ENCODE measurements at places on chromosomes 5 and 9. TPM values are rescaled to one million over a fixed set of nuclear protein-coding genes. Genes with fewer than 3 reads are reported as not detected.
A peak's percentile ranks its signal among the peaks of the same experiment; 100 is the strongest.

Gene PCDHB13
- 0.09 TPM for polyA plus RNA-seq

Gene FST
- polyA plus RNA-seq, result 0.07 TPM

Gene RETREG1
- 2.6 TPM for polyA plus RNA-seq

Gene TUSC1
- polyA plus RNA-seq, result 5.0 TPM

Gene COL15A1
- polyA plus RNA-seq, result 1.1 TPM

Gene C9orf153
- 0.13 TPM for polyA plus RNA-seq

- no peak for DNase-seq
Measured at GRCh38 chr5:148825716-148826052, 727 bp upstream of the ADRB2 start.

GRCh38 chr5:66356011-66356565 lies 212.0 kb downstream of the SREK1 start:
- no peak for DNase-seq

DNA sequence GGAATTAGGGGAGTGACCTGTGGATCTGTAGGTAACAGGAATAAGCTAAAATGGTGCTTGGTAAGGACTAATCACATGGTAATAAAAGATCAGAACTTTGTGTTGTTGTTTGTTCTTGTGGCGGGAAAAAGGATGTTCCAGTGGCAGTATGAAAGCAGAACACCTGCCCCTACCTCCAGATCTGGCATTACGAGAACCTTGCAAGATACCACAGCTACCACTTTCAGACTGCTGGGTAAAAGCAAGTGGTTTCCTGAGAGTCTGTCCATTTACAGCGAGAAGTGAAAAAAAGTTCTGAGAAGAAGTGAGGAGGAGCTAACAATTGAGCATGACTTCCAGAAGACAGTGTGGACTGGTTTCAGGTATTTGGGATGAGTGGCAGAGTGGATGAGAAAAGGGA lies 252.5 kb downstream of the TLE4 start:
- DNase-seq, result no peak

- DNase-seq, result peak; percentile 92
Measured at GRCh38 chr5:143404416-143405062, 1.1 kb upstream of the NR3C1 start.

- DNase-seq, result no peak
Measured at GRCh38 chr9:80094176-80094771, 522.5 kb downstream of the TLE4 start.

GRCh38 chr9:81499594-81499993 lies 189.8 kb downstream of the TLE1 start:
- DNase-seq, result no peak

DNA sequence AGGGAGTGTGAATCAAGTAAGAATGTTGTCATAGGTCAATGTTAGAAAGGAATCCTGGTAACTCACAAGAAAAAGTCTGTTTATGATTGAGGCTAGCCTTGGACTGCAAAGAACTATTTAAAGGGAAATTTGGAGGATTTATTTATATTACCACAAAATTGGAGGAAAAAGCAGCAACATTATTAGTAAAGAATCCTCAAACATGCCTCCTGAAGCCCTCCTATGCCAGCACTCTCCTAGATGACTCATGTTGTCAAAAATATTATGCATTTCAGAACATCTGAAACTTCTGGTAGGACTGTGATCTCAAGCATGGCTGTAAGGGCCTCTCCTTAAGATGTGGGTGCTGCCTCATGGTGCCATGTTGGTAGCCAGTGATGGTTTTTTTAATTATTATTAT lies 628.5 kb downstream of the CHSY3 start:
- DNase-seq, result no peak

Measured in spleen (tissue), 13 donors.